ENCODE measurements at places on chromosomes 1 and 21. TPM values are rescaled to one million over a fixed set of nuclear protein-coding genes. Genes with fewer than 3 reads are reported as not detected.

DNA sequence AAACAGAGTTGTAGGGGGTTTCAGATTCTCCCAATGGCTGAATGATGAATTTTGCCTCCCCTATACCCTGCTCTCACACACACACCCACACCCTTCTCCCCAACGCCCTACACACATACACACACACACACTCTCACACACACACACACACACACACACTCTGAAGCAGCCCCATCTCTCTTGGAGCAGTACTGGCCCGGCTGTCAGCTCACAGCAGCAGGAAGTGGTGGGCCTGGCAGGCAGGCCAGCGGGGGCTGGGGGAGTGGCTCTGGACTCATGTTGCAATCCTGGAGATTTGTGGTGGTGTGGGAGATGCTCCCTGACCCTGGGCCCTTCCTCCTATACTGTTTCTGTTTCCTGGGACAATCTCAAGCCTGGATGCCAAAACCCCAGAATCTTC lies 2.2 kb downstream of the IKBKE start:
- peak; percentile 42 for DNase-seq

GRCh38 chr1:81548918-81549587 lies 251.7 kb upstream of the ADGRL2 start:
- DNase-seq: no peak

DNA sequence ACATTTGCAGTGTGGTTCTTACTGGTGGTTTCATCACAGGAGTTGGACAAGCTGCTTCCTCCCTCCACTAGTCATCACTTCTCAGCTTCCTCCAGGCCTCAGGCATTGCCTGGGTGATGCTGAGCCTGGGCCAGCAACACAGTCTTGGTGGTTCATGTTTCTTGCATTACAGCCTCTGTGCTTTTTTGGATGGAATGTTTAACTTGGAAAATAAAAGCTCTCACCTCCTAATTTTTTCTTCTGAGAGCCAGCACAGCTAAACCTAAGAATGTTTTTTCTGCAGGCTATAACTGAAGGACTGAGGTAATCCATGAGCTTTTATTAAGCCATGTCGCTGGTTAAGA lies 66.1 kb upstream of the RHOU start:
- DNase-seq: no peak

DNA sequence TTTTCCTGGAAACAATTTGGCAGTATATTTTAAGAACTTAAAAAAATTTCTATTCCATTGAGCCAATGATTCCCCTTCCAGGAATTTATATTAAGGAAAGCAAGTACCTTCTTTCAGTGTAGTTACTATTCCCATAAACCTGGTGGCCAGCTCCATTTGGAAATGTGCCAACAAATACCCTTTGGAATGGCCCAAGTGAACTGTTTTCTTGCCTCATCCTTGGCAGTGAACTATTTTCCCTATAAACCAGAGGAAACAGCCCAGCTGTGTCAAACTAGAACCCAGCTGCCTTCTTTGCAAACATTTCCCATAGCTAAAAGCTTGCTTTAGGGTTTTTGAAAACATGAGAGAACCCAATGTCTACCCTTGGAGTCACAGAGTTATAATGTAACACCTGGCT lies 496.9 kb downstream of the NEGR1 start:
- no peak for DNase-seq

DNA sequence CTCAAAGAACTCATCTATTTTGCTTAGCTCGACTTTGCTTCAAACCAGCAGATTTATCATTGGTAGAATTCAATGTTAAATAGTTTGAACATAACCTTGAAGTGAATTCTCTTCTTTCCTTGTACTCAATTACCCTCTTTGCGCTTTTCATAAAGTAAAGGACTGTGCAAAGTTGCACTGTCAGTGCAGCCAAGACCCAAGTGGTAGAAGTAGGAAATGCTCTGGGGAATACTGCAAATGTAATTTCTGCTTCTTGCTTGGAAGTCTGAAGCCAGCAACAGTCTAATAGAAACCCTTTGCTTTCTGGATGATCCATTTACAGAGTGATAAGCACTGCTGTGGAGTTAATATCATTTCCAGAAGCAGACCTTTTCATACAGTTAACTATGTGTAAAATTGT lies 936.7 kb upstream of the TMPRSS15 start:
- no peak for DNase-seq

DNA sequence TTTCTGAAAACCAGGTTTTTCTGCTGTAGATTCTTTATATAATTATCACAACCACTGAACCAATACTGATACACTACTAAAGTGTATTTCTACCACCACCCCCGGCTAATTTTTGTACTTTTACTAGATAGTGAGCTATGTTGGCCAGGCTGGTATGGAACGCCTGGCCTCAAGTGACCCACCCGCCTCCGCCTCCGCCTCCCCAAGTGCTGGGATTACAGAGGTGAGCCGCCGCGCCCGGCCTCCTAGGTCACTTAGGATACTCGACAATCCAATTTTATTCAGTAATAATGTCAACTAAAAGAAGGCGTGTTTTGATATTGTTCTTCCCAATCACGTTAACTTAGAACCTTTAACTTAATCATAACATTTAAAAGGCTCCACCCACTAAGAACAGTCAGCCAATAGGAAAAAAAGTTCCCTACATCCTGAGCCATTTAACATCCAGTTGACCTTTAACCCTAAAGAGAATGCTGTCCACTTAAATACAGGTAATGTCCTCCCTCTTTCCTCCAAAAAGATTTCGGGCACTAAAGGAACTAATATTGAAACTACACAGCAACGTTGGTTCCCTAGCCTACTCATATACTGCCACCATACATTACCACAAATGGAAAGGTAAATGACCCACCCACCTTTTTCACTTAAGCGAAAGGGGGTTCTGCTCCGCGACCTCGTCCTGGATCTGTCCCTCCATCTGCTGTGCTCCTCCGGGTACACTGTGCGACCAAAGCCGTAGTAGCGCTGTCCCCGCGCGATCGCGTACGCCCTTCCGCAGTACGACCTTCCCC lies 1.2 kb downstream of the RSRP1 start:
- peak; percentile 31 for DNase-seq

- no peak for DNase-seq
These were observed 157.1 kb upstream of the SYT6 start for GRCh38 chr1:114310695-114311271.

The TCHHL1 gene
- total RNA-seq: not detected

DNA sequence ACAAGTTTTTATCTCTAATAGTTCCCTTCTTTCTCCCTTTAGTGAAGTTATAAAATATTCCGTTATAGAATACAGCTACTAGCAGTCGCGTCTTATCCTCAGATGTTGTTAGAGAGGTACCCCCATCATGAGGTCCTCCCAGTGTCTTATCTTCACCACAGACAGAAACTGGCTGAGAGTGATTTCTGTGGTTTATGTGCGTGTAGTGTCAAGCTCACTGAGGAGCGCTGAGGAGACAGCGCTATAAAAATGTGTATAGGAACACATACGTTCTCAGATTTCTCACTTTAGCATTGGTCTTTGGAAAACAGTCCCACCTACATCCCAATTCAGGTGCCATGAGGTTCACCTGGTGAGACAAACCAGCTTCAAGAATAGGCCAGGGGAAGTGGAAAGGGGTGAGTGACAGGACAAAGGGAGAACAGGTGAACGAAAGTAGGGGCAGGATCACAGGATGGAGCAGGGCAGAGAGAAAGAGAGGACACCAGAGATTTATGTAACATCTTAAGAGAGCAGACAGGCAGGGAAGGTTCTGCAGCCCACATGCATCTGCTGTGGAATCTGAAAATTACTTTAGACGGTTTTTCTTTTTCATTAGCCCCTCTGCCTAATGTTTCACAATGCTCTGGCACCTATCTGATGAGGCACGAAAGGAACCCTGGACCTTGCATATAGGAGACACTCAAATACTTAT lies 2.7 kb upstream of the PLEKHO1 start:
- no peak for DNase-seq

DNA sequence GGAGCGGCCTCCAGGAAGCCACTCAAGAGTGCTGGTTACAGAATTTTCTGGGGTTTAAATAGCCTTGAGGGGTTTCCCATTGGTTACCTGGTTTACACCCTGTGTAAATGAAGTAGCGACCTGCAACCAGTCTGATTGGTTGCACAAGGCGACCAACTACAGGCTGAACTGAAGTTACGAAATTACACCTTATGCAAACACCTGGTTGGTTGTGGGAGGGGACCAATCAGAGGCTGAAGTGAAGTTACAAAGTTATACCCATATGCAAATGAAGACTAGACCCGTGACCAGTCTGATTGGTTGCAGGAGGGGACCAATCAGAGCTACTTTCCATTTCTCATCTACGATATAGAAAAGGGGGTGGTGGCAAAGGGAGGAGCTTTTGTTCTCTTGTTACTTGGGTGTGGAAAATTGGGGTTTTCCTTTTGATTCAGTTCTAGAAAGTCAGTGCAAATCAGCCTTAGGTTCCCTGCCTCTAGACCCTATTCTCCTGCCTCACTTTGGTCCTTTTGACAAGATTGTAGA lies 22.2 kb upstream of the C1orf174 start:
- no peak for DNase-seq

DNA sequence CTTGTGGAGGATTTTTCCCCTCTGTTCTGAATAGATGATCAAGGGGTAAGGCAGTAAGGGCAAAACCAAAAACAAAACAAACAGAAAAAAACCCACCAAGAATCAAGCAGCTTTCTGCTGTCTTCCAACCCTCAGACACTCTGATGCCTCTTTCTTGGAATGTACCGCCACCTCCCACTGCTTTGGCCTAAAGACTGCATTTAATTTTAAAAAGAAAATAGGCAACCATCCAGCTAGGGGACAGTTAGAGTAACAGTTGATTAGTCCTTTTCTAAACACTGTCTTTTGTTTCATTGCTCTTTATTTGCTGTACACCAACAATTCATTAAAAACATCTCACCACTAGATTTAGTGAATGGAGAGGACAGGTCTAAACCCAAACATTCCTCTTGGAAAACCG lies 21.5 kb downstream of the WLS start:
- peak; percentile 55 for DNase-seq

The HOOK1 gene
- 12.1 TPM for total RNA-seq

The CFHR4 gene
- total RNA-seq: not detected

The CCDC24 gene
- 13.5 TPM for total RNA-seq

DNA sequence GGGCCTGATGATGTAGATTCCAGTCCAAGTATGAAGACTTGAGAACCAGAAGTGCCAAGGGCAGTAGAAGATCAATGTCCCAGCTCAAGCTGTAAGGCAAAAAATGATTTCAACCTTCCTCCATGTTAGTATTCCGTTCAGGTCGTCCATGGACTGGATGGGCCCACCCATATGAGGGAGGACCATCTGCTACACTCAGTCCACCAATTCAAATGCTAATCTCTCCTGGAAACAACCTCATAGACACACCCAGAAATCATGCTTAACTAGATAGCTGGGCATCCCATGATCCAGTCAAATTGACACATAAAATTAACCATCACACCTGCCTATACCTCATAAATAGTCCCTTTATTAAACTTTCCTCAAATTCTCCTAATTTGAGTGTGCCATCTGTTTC lies 73.3 kb upstream of the NFASC start:
- DNase-seq: no peak

GRCh38 chr1:82893712-82894470 lies 1093.2 kb downstream of the ADGRL2 start:
- no peak for DNase-seq

The FTCD gene
- not detected for total RNA-seq

The AXDND1 gene
- total RNA-seq: 0.77 TPM

The BMP8B gene
- total RNA-seq: 0.24 TPM

The RAB25 gene
- 2.4 TPM for total RNA-seq

The GPR25 gene
- not detected for total RNA-seq

GRCh38 chr21:46416551-46416950 lies 42.1 kb upstream of the DIP2A start:
- no peak for DNase-seq

- no peak for DNase-seq
These were observed 59.3 kb upstream of the B3GALNT2 start for GRCh38 chr1:235563513-235564061.

DNA sequence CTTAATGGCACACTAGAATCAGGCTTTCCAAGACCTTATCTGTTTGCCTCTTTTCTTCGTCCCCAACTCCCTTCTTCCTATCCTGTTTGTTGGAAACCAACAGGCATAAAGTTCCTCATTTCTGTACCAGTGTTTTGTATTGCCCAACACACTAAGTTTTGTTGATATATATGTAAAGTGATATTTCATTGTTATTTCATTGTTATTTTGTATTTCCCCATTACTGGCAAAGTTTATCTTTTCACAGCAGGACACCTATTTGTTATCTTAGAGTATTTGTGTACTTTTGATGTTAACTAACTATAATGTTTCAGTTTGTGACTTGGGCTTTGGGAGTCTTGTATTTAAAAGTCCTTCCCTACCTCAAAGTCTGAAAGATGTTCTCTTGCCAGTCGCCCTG lies 27.1 kb downstream of the FAM20B start:
- no peak for DNase-seq

The FCRL2 gene
- total RNA-seq: not detected

- no peak for DNase-seq
These were observed 87.3 kb upstream of the CSF3R start for GRCh38 chr1:36570006-36570405.

The HSPA6 gene
- 0.09 TPM for total RNA-seq

DNA sequence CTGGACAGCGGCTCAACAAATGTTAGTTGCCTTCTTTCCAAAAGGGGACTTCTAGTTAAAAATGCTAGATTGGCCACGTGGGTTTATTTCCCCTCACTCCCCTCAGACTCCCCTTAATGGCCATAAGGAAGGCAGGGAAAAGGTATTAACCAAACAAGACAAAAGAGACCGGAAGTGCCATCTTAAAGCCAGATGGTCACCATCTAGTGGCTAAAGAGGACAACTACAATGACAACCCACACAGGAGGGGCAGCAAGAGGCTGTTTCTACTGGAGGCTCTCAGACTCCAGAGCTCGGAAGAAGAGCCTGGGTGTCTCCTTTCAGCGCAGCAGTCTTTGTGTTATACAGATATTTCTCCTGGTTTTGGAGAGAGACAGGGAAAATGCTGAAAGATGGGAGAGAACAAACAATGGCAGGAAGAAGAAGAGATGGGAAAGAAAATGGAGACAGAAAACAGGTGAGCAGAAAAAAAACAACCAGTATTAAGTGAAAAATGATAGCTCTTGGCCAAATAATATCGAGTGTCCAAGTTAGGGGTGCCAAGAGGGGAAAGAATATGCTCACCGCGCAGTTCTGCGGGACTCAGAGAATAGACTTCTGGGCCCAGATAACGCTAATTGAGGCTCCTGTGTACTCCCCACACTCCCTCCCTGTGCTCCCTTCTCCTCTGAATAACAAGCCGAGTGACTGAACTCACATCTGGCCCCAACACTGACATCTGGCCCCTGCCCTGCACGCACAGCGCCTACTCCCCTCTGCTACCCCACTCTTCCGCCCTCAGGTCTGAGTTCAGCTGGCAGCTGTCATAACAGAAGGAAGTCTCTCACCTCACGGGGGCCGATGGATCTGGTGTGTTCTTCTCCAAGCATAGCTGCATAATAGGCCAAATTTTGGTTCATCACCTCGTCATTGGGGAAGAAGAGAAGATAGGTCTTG lies 9.6 kb downstream of the P3H1 start:
- DNase-seq: peak; percentile 81

DNA sequence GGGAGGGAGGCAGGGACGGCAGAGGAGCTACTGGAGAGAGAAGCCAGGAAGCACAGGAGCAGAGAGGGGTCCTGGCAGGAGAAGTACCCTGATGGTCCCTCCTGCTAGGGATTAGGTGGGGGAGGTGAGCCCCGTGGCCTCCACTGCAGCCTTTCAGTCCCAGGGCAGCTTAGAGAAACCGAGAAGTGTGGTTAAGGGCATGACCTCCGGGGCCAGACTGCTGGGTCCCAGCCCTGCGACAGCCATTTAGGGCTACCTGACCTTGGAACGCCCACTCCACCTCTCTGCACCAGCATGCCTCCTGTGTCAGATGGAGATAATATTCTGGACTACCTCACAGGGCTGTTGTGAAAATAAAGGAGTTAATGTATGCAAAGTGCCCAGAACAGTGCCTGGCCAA lies 47.4 kb downstream of the KCNN3 start:
- DNase-seq: no peak

- DNase-seq: peak; percentile 63
These were observed 7.7 kb downstream of the ENSA start for GRCh38 chr1:150621497-150622302.
